ENCODE measurements at places on chromosomes 3 and 15.

DNA sequence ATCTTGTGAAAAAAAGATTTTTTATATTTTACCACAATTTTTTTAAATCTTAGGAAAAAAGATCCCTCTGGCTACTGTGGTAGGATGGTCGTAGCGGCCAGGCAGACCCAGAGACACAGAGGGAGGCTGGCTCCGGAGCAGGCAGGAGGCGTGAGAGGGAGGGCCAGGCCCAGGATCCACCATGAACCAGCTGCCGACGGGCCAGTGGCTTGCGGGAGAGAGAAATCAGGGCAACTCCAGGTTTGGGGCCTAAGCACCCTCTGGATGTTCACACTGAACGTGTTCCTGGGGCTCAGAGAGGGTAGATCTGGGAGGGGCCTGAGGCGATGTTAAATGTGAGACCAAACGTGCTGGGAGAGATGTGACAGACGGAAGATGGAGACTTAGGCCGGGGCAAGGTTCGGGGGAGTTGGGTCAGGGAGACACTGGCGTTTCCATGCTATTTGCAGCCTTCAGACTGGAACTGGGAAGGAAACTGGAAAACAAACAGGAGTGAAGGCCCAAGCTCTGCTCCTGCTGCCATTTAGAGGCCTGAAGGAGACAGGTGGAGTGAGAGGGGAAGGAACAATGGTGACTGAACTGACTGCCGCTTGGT lies 1.6 kb upstream of the VILL start:
- DNase-seq: no peak

- DNase-seq: no peak
Measured at GRCh38 chr3:50388016-50388719, 28.8 kb upstream of the TMEM115 start.

DNA sequence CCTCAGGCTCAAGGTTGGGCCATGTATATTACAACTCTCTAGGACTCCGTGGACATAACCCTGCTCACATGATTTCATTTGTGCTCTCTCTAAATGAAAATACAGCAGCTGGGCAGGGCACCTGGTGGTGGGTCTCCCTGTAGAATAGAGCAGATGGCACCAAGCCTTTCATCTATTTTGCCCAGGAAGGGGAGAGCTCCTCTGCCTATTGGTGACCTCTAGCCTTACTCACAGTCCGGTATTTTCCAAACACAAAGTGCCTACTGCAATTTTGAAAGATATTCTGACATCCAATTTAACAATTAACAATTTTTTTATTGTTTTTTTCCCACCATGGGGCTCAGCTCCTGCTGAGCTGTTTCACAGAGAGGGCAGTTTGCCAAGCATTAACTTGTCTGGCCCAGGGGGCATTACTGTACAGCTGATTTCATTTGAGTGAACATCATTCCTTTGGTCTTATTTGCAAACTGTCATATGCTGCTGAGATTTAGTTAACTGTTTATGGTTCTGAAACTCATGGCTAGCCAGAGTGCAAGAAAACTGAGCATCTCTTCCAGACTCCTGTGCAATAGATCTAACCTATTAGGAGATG lies 474.0 kb downstream of the EPHB1 start:
- no peak for DNase-seq

- no peak for DNase-seq
Measured at GRCh38 chr3:160471892-160472291, 22.3 kb upstream of the TRIM59 start.

- DNase-seq: no peak
Measured at GRCh38 chr3:162973428-162973917, 1476.9 kb downstream of the OTOL1 start.

GRCh38 chr3:3200632-3201212 lies 21.2 kb upstream of the CRBN start:
- DNase-seq: no peak

DNA sequence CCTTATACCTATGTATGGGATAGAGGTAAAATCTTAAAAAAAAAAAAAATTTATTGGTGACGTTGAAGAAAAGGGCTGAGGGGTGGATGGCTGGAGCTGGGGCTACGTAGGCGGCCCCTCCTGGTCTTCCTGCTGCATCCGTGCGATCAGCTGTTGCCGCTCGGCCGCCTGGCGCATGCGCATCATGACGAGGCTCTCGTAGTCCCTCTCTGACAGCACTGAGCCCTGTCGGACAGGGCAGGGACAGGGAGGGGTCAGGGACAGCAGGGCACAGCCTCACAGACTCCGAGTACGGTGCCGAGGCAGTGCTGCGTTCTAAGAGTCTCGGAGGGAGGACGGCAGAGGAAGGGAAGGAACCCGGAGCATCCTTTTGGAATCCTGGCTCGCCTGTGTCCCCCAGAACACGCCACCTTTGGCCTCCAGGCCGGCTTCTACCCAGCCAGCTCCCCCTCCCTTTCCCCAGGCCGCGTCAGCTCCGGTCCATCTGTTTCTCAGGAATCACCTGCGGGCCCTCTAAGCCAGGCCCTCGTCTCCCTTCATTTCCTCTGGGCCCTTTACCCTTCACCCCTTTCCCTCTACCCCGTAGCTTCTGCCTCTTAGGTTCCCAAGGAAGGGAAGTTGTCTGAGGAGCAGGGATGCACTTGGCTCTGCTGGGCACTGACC lies 1.8 kb upstream of the C15orf62 start:
- no peak for DNase-seq

DNA sequence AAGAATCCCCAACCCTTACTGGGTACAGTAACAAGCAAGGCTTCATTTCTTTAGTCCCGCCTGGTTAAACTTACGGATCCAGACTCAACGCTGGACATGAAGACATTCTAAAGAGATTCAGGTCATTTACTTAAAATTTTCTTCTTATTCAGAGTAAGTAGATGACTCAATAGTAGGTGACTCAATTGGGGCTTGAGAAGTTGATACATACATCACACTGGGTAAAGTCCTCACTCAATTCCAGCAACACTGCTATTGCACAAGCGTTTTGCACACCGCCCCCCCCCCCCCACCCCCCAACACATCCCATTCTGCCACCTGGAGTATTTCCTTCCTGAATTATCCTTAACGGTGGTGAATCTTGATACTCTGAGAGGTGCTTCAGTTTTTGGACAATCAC lies 610.0 kb downstream of the FOXP1 start:
- DNase-seq: no peak
